ENCODE measurements at places on chromosomes 3 and 15.

DNA sequence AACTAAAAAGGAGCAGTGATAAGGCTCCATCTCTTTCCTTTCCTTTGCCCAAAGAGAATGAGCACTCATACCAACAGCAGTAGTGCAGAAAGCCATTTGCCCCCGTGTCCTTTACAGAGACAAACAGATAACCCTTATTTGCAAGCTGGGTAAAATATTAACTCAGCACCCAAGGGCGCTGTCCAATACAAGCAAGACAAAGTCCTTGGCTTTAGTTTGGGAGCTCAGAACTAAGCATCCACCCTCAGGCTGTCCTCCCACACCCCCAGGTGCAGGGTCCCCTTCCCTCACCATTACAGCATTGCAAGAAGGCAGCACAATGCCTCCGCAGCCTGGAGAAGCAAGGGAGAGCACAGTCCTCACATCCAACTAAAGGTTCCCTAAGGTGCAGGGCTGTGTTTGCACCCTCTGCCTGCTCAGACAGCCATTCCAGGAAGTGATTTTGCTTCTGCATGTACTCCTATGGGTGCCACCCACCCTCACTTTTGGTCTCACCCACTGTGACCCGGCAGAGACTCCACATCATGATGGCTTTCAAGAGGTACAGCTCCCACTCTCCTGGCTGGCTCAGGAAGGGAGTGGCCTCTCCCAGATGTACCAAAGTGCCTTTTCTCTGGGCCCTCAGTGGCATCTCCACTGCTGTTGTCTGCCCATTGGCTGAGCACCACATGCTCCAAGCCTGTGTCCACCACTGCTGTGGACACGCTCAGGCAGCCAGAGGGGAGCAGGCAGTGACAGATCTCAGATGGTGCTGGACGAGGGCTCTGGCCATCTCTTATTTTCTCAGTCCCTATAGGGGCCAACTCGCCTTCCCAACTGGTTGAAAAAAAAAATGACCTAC lies 34.1 kb upstream of the HES1 start:
- DNase-seq: no peak

DNA sequence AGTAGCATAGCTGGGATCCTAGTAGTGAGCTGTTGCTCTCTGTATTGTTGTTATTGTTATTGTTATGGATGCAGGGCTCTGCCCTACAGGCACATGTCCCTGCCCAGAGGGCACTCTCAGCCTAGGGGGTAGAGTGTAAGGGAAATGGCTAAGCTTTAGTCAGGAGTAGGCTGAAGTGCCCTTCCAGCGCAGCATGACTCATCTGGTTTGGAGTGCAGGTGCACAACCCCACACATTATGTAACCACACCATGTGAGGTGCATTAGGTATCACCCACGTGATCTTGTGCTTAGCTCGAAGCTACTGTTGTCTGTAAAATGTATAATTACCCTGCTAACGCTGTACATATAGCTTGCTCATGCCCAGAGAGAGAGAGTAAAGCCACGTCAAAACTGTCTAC lies 48.3 kb upstream of the TIPARP start:
- DNase-seq: no peak

- DNase-seq: no peak
These were observed 720.2 kb downstream of the ROBO1 start for GRCh38 chr3:79047581-79047980.

- no peak for DNase-seq
These were observed 162.8 kb upstream of the SLITRK3 start for GRCh38 chr3:165359005-165359404.

DNA sequence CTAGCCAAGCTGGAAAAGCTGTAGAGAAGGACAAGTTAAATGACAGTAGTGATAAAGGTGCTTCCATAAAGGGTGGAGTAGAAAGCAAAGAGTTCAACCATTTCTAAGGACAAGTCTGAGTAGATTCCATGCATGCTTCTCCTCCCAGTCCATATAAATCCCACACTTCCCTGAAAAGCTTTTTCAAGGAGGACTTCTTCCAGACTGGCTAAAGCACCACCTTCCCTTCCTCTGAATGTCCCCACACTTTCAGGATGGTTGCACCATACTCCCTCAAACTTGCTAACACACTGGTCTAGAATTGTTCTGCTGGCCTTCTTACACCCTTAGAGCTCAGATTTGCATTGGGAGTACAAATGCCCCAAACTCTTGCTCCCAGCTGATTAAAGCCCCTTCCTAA lies 40.9 kb downstream of the FBN1 start:
- no peak for DNase-seq

DNA sequence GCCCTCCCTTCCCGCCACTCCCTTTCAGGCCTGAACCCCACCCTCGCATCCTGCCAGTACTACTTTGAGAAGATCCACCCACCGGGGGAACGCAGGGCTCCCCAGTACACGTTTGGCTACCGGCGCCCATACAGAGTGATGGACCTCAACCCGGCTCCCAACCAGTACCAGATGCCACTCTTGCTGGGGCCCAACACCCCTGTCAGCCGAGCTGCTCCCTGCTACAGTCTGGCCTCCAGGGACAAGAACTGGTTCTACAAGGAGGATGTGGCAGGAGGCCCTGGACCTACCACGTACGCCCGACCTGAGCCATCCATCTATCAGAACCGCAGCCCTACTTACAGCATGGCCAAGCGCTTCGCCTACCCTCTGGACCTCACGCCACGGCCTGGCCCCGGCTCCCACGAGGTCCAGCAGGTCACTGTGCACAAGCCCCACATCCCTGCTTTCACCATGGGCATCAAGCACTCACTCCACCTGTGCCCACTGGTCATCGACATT lies 14.4 kb upstream of the CSPG4 start:
- DNase-seq: no peak

DNA sequence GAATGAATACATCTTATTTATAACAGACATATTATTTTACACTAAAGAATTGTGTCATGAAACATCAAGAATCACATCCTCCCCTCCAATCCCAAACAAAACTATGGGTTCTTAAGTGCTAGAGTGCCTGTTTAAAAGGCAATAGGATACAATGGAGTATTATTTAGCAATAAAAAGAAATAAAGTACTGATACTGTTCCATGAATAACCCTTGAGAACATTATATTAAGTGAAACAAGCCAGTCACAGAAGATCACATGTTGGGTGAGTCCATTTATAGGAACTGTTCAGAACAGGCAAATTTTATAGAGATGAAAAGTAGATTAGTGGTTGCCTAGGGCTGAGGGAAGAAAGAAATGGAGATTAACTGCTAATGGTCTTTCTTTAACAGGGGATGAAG lies 86.5 kb downstream of the ANKRD28 start:
- DNase-seq: no peak

- DNase-seq: no peak
These were observed 6.6 kb downstream of the IVD start for GRCh38 chr15:40412095-40412759.

GRCh38 chr3:105274536-105274935 lies 92.2 kb upstream of the ALCAM start:
- no peak for DNase-seq

DNA sequence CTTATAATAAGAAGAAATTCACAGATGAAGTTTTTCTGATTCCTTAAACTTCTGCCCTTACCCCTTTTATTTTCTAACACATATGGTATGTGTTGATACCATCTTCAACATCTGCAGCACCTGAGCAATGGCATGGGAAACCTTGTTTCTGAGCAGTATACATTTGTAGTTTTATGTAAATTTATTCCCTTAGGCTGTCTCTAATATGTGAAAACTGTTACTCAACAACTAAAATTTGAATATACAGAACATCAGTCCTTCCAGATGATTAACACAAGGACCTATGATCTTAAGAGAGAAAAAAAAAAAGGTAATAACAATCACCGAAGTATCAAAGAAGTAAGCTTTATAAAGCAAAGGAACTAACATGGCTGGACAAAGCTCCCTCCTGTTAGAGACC lies 190.5 kb downstream of the TBC1D5 start:
- no peak for DNase-seq

GRCh38 chr3:149717391-149718056 lies 34.8 kb downstream of the COMMD2 start:
- peak; percentile 52 for DNase-seq

GRCh38 chr3:179301645-179302044 lies 21.2 kb upstream of the ZNF639 start:
- DNase-seq: no peak

- no peak for DNase-seq
These were observed 51.5 kb upstream of the NMNAT3 start for GRCh38 chr3:139729300-139729699.

DNA sequence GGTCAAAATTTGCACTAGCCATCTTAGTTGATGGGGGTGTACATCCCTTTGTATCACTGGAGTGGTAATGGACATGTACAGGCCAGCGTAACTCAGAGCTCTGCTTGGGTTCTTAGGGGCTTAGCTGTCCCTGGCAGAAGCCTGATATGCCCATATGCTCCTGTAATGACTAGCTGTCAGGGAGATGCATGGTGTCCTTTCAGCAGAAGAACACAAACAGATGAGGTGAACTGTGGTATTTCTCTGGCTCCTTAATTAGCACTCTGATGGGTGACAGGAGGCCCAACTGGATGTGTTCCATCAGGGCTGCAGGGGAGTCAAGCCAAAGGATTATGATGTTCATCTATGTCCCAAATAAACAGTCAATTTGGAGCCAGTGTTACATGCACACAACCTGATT lies 774.5 kb downstream of the AGBL1 start:
- no peak for DNase-seq

DNA sequence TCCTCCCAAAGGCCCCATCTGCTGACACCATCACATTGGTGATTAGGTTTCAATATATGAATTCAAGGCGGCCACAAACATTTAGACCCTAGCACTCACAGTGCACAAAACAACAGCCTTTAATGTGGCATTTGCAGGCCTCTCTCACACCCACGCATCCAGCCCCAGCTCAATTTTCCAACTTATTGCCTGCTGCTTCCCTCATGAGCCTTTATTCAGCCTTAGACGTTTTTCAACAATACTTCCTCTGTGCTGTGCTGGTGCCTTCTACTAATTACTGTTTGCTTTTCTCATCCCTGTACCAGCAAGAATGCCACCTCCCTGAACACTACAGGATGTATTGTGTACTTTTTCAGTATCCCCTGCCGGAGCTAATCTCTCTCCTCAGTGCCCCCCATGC lies 334.6 kb downstream of the GABRB3 start:
- DNase-seq: no peak

- DNase-seq: no peak
These were observed 75.6 kb downstream of the MCTP2 start for GRCh38 chr15:94306700-94307650.

DNA sequence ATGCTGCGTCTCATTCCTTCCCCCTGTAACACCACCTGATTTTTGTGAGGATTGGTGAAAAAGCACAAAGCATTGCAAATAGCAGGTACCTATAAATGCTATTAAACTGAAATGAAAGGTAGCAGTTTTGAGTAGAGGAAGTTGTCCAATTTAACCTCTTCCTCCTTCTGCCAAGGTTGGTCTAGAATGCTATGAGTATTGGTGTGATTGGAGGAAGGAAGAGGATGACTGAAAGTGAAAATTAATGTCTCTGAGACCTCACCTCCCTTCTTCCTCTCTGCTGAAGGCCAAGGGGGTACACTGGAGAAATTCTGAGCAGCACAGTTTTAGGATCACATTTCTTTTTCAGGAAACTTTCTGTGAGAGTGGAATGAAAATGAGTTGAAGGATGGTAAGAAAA lies 94.4 kb downstream of the DTWD1 start:
- DNase-seq: no peak

DNA sequence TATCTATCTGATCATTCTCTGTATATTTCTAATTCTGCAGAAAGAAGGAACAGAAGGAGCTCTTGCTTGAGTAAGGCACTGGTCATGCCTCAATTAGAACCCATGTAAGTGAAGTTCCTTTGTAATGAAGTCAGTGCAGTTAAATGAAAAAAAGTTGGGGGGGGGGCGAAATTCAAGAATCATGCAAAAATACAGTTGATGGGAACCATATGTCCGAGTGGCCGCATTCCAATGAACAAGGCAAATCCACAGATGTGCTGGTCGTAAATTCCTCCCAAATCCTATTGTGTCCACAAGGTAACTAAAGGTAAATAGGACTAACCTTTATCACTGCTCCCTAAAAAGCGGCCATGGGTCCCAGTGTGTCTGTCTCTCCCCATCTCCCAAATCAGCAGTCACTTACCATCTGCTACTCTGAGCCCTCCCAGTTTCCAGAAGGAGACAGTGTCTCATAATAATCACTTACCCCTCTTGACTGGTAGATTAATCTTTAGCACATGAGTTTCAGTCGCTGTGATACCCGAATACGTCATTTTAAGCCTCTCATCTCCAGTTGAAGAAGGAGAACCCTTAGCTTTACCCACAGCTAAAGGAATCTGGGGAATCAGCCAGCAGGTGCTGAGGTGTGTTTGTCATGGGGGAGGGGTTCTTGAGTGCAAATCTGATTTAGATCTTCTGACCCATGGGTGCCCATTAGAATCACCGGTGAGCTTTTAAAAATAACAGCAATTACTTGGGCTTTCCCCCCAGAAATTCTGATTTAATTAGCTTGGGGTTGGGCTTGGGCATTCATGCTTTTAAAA lies 56.3 kb upstream of the EPHB3 start:
- peak; percentile 44 for DNase-seq

GRCh38 chr3:192825657-192826200 lies 91.9 kb downstream of the MB21D2 start:
- DNase-seq: no peak

DNA sequence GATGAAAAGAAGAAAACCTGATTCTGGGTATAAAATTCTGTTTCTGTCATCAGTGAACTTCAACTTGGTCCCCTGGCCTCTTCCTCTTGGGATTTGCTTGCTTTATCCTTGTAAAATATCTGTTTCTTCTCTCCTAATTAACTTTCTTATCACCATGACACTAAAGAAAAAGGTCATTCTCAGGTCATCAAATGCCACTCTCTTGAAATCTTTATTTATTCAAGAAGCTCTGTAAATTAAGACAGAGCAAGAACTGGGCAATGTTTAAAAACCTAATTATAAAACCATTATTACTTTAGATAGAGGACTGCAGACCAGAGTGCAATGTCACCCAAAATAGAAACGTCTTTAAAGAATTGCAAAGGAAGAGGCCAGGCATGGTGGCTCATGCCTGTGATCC lies 6.0 kb upstream of the LIPC start:
- no peak for DNase-seq

DNA sequence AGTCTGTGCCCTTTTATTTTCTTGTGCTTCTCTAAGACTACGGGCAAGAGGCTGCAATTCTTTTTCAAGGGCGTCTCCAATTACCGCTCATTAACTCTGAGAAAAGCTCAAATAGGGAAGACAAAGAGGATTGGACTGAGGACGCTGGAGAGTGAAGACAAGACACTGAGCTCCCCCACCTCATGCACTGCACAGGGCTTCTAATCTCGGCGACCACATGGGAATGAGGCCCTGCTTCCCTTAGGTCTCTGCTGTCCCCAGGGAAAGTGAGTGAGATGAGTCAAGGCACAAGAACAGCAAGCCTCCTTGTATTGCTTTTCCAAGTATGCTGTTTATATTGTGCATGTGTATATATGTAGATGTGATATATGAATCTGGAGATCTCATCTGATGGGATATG lies 392.2 kb upstream of the CFAP20DC start:
- no peak for DNase-seq

GRCh38 chr3:138234401-138235179 lies 47.5 kb downstream of the ARMC8 start:
- DNase-seq: no peak

All from AG08395 (cell line).